ENCODE measurements at places on chromosomes 12 and 14.

GRCh38 chr12:85626784-85627171 is 209.4 kb downstream of the RASSF9 start:
- no peak for DNase-seq

GRCh38 chr14:24052656-24053547 is 1.1 kb downstream of the CARMIL3 start:
- no peak for DNase-seq

DNA sequence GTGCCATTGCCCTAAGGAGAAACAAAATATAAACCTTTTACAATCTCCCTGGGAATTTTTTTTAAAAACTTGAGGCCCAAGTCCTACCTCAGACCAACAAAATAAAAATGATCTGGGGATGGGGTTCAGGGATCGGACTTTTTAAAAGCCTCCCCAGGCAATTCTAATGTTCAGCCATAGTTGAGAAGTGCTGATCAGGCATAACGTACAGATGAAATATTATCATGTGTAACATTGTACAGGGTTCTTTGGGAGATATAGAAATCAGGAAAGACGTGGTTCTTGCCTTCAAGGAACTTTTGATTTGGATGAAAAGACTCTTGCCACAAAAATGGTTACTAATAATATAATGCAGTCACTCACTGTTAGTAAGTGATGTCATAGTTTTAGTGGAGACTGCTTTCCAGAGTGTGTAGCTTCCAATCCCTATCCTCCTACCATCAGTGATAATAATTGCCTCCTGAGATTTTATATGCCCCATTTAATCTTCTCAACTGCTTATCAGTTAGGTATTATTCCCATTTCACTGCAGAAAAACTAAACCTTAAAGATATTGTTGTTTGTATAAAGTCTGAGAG is 135.6 kb downstream of the BRMS1L start:
- no peak for DNase-seq

DNA sequence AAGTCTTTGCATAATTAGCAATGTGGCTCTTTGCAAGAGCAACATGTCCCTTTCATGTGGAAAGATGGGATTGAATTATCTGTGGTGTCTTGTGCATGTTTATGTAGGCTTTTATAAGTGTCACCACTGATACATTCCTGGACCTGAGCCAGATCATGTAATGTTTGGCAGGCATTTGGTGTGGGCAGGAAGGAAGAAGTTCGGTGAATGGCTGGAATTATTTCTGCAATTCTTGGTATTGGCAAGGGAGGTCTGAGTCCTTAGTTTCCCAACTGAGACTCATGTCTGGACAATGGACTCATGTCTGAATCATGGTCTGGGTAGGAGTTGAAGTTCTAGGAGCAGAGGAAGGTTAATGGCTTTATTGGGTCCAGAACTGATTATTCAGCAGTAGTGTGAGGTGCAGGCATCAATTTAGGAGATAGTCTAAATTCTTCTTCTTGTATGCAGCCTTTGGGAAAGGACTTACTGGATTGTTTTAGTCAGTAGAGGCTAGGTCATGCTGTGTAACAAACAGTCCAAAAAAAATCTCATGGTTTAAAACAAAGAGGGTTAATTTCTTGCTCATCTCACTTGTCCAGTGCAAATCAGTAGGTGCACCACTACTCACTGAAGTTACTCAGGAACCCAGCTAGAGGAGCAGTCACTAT is 186.5 kb upstream of the LHX5 start:
- no peak for DNase-seq

GRCh38 chr12:131793243-131794022 is 34.8 kb upstream of the MMP17 start:
- no peak for DNase-seq

GRCh38 chr12:103840462-103840875 is 565 bp downstream of the NT5DC3 start:
- DNase-seq, result no peak

DNA sequence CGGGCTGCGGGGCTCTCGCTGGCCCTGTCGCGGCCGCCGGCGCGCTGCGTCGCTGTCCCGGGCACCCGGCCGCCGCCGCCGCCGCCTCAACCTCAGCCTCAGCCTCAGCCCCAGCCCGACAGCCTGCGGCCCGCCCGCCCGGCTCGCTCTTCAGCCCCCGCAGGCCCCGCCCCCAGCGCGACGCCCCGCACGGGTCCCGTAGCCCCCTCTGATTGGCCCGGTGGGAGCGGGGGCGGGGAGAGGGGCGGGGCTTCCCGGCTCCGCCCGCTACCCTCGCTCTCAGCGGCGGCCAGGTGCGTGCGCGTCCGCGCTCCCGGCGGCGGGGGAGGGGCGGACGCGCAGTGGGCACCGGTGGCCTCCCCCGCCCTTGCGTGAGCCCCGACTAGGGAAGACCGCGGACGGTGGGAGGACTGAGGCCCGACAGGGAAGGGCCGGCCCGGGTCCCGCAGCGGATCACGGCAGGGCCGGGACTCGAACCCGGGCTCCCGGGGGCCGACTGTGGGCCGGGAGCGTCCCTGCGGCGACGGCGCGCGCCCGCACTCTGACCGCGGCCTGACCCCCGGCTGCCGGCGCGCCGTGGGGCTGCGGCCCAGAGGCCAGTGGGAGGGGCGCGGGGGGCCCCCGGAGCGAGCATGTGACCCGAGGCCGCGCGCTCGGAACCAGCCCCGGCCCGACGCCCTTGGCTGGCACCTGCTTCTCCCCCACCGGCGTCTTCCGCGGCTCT is at the start of gene PPP1R13B:
PPP1R13B (minus strand) TSS at position 125 of the 724 bp plus-strand sequence. CDS start 268 bp downstream, outside the sequence.
- DNase-seq, result peak; percentile 87

- DNase-seq, result no peak
Observed at GRCh38 chr14:65354715-65355114, 57.8 kb upstream of the FUT8 start.

- no peak for DNase-seq
Observed at GRCh38 chr12:112973818-112974231, 4.5 kb upstream of the OAS2 start.

GRCh38 chr14:94376976-94377865 is 11.2 kb downstream of the SERPINA1 start:
- DNase-seq, result no peak

GRCh38 chr12:132307976-132308852 is 21.2 kb downstream of the GALNT9 start:
- DNase-seq, result no peak

DNA sequence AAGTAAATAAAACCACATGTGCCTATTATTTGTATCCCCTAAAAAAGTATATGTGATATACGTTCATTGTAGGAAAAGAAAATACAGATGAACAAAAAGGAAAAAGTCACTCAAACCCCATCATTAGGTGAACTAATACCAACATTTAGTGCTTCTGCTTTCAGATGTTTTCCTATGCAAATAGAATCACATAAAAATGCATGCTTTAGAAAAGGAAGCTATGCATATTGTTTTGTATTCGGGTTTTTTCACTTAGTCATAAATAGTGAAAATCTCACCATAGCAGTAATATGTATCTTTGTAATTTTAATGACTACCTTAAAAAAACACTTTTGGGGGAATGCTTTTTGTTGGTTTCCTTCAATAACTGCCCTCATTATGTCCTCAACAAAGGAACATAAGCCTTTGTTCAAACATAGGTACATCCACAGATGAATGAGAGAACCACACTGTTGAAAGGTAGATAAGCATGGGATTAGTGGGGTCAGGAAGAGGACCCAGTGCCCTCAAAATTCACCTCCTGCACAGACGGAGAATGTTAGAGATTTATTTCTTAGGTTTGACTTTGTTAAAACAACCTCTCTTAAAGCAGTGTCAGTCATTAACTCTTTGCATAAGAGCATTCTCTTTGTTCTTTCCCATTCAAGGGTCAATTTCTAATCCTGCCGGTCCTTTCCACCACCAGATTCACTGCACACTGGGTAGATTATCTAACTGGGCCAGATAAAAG is 6.5 kb downstream of the AMDHD1 start:
- no peak for DNase-seq

GRCh38 chr12:64385468-64385867 is 5.1 kb downstream of the C12orf56 start:
- DNase-seq, result no peak

GRCh38 chr12:12563290-12563928 is 746 bp upstream of the DUSP16 start:
- DNase-seq, result peak; percentile 3

GRCh38 chr14:97021571-97022168 is 224.5 kb downstream of the VRK1 start:
- DNase-seq, result no peak

GRCh38 chr14:78356391-78356790 is 186.2 kb downstream of the NRXN3 start:
- DNase-seq, result peak; percentile 91

- DNase-seq, result peak; percentile 56
Observed at GRCh38 chr12:7219599-7220243, 30.2 kb downstream of the PEX5 start.

- DNase-seq, result no peak
Observed at GRCh38 chr12:69225251-69225910, 14.0 kb upstream of the CPSF6 start.

DNA sequence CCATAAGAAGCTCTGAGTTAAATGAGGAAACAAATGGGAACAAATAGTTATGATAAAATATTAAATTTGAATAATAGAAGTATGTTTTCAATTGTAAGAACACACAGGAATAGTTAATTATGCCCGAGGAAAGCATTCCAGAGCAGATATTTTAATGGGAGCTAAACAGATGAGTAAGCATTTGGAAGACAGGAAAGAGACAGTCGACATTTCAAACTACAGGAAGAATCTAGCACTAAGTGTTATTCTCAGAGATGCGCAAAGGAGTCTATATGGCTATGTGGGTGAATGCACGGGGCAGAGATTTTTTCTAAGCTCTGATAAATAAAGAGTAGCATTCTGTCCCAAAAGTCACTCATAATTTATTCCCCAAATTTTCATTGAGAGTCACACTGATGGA is 64.5 kb upstream of the SSTR1 start:
- no peak for DNase-seq

DNA sequence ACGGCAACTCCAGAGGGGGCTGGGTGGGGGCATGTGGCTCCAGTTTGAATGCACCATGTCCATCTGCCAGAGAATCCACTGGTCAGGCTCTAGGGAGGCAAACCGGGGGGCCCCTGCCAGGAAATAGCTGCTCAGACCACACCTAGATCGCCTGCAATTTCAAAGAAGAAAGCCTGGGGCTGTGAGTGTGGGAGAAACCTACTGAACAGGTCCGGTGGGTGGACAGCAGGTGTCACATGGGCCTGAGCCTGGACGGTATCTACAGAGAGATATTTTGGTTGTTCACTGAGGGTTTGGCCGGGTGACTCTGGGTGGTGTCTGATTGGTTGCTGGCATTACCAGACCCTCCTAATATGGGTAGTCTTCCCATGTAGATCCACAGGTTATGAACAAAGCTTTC is 32.0 kb downstream of the DAO start:
- no peak for DNase-seq

GRCh38 chr12:10320643-10321042 is 13.0 kb downstream of the KLRD1 start:
- DNase-seq, result no peak

GRCh38 chr12:121176826-121177529 is 33.0 kb upstream of the P2RX4 start:
- no peak for DNase-seq

DNA sequence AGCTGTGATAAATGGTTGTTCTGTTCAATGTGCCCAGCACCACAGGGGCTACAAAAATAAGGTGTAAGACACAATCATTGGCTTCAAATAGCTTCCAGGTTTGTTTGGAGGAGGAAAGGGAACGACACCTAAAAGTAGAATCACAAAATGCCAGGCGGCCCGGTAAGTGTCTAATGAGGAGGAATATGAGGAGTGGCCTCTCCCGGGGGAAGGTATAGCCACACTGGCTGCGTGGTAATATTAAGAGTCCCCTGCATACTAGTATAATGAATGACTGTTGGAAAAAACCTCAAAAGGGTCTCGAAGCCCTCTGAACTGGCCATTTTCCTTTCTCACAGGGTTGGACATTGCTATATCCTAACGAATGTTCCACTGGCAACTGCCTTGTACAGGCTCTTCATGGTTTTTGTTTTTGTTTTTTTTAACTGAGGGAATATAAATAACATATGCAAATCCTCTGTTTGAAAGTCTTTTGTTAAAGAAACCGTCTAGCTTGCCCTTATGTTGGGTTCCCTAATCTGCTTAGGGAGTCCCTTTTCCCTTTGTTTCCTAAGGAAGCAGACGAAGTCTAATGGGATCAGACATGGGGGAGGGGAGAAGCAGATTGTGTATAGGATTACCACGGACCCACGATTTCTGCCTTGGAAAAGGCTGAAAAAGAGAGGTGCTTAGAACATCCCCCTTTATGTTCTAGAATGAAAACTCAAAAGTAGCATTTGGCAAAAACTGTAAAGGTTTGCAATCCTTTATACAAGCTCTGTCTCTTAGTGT is 4.2 kb downstream of the CCDC60 start:
- no peak for DNase-seq

- no peak for DNase-seq
Observed at GRCh38 chr14:102985665-102986064, 63.2 kb downstream of the AMN start.

GRCh38 chr14:95141684-95142083 is 15.6 kb downstream of the DICER1 start:
- DNase-seq, result no peak

DNA sequence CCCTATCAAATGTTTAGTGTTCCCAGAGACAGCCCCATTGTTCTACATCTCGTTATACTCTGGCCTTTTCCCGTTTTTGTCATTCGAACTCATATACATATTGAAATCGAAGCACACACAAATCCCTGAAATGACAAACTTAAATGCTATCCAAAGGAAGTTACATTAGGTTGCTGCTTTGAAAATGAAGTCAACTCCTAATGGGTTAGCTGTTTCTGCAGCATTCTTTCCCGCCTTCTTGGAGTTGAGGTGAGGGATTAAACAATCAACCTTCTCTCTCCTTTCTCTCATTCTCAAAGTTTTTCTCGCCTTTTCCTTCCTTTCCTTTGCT is 642 bp upstream of the PHC1 start:
- DNase-seq, result no peak

DNA sequence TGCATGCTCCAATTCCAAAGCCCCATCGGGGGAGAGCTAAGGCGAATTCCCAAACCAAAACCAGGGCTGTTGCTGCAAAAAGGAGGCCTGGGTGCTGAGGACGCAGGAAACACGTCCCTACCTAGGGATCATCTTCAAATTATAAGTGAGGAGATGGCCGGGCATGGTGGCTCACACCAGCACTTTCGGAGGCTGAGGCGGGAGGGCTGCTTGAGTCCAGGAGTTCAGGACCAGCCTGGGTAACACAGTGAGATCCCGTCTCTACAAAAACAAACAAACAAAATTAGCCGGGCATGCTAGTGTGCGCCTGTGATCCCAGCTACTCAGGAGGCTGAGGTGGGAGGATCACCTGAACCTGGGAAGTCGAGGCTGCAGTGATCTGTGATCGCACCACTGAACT is 143.2 kb downstream of the CALM1 start:
- no peak for DNase-seq

DNA sequence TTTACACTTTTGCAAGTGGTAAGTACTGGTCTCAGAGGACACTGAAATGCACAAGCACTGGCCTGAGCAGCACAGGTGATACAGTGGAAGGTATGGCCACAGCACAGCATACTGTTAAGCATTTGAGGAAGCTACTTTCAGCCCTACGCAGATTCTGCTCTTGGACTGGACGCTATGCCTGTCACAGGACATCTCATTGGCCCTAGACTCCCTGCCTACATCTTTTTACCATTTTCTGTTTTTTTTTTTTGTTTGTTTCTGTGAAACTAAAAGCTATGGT is 144.2 kb upstream of the ABCD2 start:
- no peak for DNase-seq

Measured in spinal cord (tissue), 10 donors.